ENCODE measurements at places on chromosomes 3 and 15.

GRCh38 chr3:171711461-171712170 lies 98.7 kb downstream of the PLD1 start:
- peak; percentile 57 for DNase-seq

- peak; percentile 65 for DNase-seq
Measured at GRCh38 chr15:52677593-52678467, 1.4 kb downstream of the ATOSA start.

DNA sequence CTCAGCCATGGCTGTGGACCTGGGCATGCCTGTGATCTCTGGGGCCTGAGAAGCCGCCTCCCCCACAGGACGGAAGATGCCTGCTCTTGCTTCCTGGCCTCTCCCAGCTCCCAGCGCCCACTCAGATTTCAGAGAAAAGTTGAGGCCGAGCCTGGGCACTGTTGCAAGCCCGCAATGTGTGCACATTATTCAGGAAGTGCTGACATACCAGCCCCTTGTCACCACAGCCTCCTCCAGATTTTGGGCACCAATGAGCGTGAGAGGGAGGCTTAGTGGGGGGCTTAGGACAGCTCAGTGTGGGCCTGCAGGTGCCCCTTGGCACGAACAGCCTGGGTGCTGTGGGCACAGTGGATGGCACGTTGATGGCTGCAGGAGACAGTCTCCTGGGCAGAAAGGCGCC lies 1400.9 kb upstream of the ALCAM start:
- DNase-seq, result no peak

DNA sequence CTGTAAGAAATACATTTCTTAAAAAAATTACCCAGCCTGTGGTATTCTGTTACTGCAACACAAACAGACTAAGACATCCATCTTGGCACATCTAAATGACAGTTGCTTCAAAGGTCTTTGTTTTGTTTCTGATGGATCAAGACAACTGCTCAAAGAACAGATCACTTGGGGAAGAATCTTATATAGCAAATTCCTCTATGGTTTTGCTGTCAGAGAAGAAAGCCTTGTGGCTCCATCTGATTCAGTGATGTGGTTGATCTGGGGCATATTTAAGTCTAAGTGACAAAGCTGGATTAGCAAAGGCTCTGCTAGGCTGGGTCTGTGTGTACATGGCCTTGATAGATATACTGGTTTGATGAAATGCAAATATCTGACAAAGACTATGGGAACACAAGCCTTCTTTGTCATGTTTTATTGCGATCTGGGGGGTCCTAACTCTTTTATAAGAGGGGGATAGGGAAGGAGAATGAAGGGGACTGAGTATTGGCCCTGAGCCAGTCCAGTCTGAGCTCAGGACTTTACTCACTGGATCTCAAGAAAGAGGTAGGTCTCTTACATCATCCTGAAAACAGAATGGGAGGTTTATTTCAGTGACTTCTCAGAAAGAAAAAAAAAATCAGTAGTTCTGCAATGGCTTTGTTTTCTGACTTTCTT lies 14.3 kb upstream of the LIMD1 start:
- DNase-seq, result no peak

- no peak for DNase-seq
Measured at GRCh38 chr3:157094301-157094700, 65.6 kb downstream of the CCNL1 start.

- no peak for DNase-seq
Measured at GRCh38 chr3:59771768-59772181, 722.0 kb upstream of the CFAP20DC start.

DNA sequence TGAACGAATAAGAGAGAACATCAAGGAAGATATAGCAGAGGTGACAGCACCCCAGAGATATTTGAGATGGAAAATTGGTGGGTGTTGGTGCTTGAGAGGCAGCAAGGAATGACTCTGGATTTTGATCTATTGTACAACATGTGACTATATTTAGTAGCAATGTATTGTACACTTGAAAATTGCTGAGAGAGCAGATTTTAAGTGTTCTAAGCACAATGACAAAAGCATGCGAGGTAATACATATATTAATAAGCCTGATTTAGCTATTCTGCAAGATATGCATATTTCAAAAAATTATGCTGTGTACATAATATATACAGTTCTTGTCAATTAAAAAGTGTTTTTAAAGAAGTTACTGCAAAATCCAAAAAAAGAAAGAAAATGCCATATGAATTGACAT lies 194.3 kb downstream of the SLC9A9 start:
- DNase-seq, result no peak

DNA sequence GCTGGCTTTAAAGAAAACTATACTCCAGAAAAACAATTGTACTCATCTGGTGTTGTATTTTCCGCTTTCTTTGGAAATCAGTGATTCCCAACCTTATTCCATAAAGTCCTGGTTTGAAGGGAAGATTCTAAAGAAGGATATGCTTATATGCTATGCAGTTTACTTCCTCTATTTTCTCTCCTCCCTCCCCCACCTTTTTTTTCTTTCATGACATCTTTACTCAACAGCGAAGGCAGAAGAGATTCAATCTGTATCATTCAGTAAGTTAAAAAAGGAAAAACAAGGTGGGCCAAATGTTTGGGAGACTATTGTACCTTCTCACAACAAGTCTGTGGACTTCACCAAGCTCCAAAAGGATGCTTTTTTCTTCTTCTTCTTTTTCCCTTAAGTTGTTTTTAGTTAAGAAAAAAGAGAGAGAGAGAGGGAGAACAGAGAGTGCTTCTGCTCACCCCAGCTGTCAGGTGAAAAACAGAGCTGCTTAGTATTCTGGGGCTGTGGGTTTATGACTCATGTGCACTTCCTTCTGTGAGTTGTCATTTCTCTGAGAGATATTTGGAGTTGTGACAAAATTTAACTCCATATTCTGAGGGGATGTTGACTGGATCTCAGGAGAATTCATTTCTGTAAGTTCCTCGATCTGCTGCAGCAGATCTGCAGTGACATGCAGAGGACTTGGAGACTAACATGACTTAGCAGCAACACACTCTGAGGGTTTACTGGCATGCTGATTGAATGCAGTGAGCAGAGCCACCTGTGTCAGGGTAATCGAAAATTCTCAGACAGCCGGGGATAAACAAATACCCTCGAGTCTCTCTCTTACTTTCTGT lies 70.7 kb downstream of the SSR3 start:
- DNase-seq, result peak; percentile 74

DNA sequence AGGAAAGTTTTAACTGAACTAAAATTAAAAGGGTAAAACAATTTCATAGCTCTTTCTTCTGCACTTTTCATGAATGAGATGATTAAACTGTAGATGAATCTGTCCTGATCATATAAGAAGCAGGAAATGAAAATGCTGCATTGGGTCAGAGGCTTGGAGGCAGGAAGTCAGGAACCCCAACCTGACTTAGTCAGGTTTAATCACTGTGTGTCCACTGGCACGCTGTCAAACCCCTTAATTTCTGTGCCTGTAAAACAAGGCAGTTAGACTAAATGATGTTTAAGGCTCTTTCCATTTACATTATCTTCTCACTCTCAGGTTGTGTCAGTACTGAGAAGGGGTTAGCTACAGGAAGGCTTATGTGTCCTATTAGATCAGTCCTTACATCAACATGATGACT lies 193.3 kb upstream of the TTC14 start:
- DNase-seq, result no peak

DNA sequence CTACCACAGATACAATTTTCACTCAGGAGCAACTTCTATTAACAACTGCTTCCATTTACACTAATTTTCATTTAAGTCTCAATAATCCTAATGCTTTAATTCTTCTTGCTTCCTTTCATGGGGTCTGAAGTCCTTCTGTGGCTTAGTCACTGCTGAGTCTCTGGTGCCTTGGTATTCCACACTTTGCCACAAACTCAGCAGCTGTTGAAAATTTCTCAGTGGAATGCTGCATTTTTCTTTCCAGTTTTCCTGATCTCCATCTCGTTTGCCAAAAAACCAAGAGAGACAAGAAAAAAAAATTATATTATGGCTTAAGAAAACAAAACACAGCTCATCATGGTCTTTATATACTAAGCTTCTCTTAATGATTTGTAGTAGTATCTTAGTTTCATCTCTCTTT lies 269.2 kb upstream of the AZI2 start:
- no peak for DNase-seq

GRCh38 chr3:57777774-57778173 lies 21.7 kb downstream of the SLMAP start:
- DNase-seq, result no peak

GRCh38 chr3:180321534-180321933 lies 280.4 kb upstream of the TTC14 start:
- no peak for DNase-seq

DNA sequence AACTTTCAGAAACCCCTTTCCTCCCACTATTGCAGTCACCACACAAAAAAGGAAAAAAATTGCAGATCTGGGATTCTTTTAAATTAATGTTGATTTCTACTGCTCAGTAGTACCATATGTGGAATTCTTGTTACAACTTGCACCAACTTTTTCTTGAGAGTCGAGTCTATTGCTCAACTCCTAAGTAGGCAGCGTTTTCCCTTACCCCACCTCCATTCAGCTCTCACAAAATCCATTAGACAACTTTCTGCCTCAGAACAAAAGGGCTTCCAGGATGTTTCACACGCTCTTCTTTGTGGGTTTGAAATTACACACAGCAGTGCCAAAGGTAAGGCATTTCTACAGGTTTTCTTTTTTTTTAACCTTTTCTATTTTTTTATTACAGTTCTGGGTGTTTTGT lies 179.5 kb downstream of the ANXA2 start:
- DNase-seq, result no peak

DNA sequence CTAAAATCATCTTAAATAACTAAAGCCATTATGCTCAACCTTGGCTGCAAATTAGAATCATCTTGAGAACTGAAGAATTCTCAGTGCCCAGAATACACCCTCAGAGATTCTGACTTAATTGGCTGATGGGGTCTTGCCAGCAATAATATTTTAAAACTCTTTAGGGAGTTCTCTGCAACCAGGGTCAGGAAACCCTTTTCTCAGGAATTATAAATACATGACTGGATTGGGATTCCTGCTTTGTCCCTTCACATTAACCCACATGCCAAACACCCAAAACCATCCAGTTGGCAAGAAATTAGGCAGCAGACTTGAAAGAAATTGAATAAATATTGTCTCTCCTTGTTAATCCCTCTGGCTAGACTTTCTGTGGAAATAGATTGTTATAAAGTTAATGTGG lies 482.3 kb upstream of the NECTIN3 start:
- no peak for DNase-seq

GRCh38 chr3:151925876-151926275 lies 52.4 kb downstream of the SUCNR1 start:
- no peak for DNase-seq

DNA sequence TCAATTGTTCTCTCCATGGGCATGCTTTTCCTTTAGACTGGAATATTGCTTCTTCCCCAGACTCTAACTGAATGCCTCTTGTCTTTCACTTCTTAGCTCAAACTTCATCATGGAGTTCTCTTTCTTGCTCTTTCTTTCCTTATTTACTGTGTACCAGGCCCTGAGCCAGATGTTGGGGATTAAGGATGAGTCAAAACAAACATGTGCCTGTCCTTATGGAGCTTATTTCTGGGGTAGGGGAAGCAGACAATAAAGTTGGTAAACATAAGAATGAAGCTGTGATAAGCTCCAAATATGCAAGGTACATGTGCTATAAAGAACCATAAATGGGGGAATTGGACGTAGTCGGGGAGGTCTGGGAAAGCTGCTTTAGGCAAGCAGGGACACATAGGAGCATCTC lies 145.8 kb downstream of the ALDH1A2 start:
- DNase-seq, result no peak

DNA sequence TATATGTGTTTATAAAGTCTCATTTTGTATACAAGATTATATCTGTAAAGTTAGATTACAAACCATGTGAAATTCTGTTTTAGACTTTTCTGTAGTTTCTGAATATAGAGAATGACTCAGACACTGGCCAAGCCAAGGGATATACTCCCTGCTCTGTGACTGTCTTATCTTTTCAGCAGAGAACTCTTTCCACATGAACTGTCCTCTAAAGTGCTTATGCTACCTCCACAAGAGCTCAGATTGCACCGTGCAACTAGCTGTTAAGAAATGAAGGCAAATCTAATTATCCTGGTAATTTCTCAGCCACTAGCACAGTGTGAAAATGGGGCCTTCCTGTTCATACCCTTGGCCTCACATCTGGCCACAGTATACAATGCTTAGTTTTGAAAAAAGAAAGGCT lies 44.3 kb upstream of the CPNE4 start:
- no peak for DNase-seq

DNA sequence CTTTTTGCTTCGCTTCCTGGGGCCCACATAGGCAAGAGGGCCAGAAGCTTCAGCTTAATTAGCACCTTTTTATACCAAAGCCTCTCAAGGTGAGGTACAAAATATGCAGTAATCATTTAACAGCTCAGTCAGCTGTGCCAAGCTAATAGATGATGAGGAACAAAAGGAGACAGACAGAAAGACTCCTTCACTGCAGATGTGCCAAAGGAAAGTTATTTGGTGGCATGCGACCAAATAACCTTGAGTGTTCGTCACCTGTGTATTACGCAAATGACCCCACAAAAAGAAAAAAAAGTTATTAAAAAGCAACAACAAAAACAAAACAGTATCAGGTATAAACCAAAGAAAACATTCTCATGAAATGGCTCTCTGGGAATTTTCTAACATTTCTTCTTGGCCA lies 325.8 kb upstream of the IGF1R start:
- DNase-seq, result no peak

DNA sequence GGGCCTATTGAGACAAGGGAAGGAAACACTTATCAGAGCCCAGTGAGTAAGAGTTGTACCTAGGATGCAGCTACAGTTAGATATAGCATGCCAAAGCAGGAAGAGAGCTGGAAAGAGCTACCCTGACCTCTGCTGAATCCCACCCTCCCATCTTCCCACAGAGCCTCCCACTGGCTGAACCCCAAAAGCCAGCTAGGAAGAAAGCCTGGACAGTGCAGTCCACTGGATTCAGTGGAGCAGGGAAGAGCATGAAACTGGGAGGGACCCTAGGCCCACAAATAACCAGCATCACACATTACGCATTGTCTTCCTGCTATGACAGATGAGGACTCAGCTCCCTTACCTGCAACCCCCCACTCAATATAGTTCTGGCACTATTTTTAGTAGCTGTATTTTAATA lies 81.5 kb upstream of the AKAP13 start:
- no peak for DNase-seq

Measured in brain (organoid and tissue), 16 donors.